ENCODE measurements at places on chromosomes 5 and 9. TPM values are rescaled to one million over a fixed set of nuclear protein-coding genes. Genes with fewer than 3 reads are reported as not detected.

DNA sequence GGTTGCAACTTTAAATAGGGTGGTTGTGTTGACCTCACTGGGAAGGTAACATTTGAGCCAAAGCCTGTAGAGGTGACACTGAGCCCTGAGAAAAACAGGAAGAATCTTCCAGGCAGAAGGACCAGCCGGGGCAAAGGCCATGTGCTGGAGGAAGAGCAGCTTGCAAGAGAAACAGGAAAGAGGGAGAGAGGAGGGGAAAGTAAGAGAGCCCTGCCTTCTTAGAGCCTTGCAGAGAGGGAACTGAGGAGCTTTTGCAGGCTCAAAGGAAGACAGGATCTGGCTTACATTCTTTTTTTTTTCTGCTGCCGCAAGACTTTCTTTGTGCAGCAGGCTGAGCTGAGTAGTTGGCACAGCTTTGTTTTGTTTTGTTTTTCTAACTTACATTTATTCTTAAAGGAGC lies 17.4 kb downstream of the C9orf153 start:
- H3K4me3 ChIP-seq, result no peak overlapping the region
- H3K27me3 ChIP-seq, result no peaks in the 10 kb centered on the region
- no peaks in the 10 kb centered on the region for H3K4me1 ChIP-seq
- no peak overlapping the region for H3K27ac ChIP-seq
- H3K36me3 ChIP-seq, result no peaks in the 10 kb centered on the region
- DNase-seq, result no peak

GRCh38 chr5:128469912-128470311 lies 68.1 kb downstream of the FBN2 start:
- H3K36me3 ChIP-seq, result no peaks in the 10 kb centered on the region
- H3K4me3 ChIP-seq, result no peak overlapping the region
- no peak overlapping the region for H3K27ac ChIP-seq
- H3K27me3 ChIP-seq, result no peaks in the 10 kb centered on the region
- no peaks in the 10 kb centered on the region for H3K4me1 ChIP-seq

- no peaks in the 10 kb centered on the region for H3K27me3 ChIP-seq
- no peak for DNase-seq
- peaks cover 8% of the 10 kb centered on the region for H3K4me1 ChIP-seq
Measured at GRCh38 chr9:131008909-131009618, at the start of gene LAMC3. LAMC3 (plus strand) TSS chr9:131009174; CDS start chr9:131009215, 41 bp downstream.

GRCh38 chr5:134735243-134735642 lies 3.1 kb upstream of the CAMLG start:
- no peak overlapping the region for H3K27ac ChIP-seq
- H3K4me1 ChIP-seq, result peaks cover 13% of the 10 kb centered on the region
- no peak overlapping the region for H3K4me3 ChIP-seq
- DNase-seq, result no peak
- H3K27me3 ChIP-seq, result no peaks in the 10 kb centered on the region
- H3K36me3 ChIP-seq, result no peaks in the 10 kb centered on the region

GRCh38 chr9:37727013-37727412 lies 26.6 kb upstream of the TRMT10B start:
- H3K27me3 ChIP-seq, result no peaks in the 10 kb centered on the region
- H3K4me1 ChIP-seq, result no peaks in the 10 kb centered on the region
- no peaks in the 10 kb centered on the region for H3K36me3 ChIP-seq
- no peak for DNase-seq

GRCh38 chr5:10219068-10219467 lies 30.6 kb downstream of the ATPSCKMT start:
- H3K4me1 ChIP-seq, result no peaks in the 10 kb centered on the region
- no peaks in the 10 kb centered on the region for H3K27me3 ChIP-seq
- H3K36me3 ChIP-seq, result no peaks in the 10 kb centered on the region
- no peak overlapping the region for H3K4me3 ChIP-seq
- H3K27ac ChIP-seq, result no peak overlapping the region
- no peak for DNase-seq

GRCh38 chr9:89179895-89180734 lies 1.5 kb upstream of the SHC3 start:
- H3K4me3 ChIP-seq, result no peak overlapping the region

GRCh38 chr5:100566382-100567141 lies 31.4 kb downstream of the FAM174A start:
- H3K27ac ChIP-seq, result no peak overlapping the region
- no peaks in the 10 kb centered on the region for H3K27me3 ChIP-seq
- no peak for DNase-seq
- H3K36me3 ChIP-seq, result no peaks in the 10 kb centered on the region

- DNase-seq, result no peak
- no peaks in the 10 kb centered on the region for H3K27me3 ChIP-seq
- no peak overlapping the region for H3K27ac ChIP-seq
- H3K4me1 ChIP-seq, result peaks cover 9% of the 10 kb centered on the region
Measured at GRCh38 chr5:57626703-57627102, 144.1 kb upstream of the ACTBL2 start.

GRCh38 chr5:43389679-43390329 lies 22.4 kb downstream of the CCL28 start:
- peak; percentile 56 for DNase-seq
- H3K4me3 ChIP-seq, result no peak overlapping the region
- H3K4me1 ChIP-seq, result peaks cover 6% of the 10 kb centered on the region
- no peak overlapping the region for H3K27ac ChIP-seq
- no peaks in the 10 kb centered on the region for H3K27me3 ChIP-seq
- peaks cover 5% of the 10 kb centered on the region for H3K36me3 ChIP-seq

- peaks cover 27% of the 10 kb centered on the region for H3K4me1 ChIP-seq
- H3K4me3 ChIP-seq, result no peak overlapping the region
- DNase-seq, result no peak
- no peak overlapping the region for H3K27ac ChIP-seq
- H3K36me3 ChIP-seq, result no peaks in the 10 kb centered on the region
- H3K27me3 ChIP-seq, result no peaks in the 10 kb centered on the region
Measured at GRCh38 chr9:129323999-129324553, 146.0 kb upstream of the IER5L start.

The OR13C9 gene
- total RNA-seq, result not detected

The AK8 gene
- 0.26 TPM for total RNA-seq

The PBX3 gene
- total RNA-seq, result 12.5 TPM

The PCDHGA2 gene
- 2.9 TPM for total RNA-seq

The BHMT gene
- not detected for total RNA-seq

The UGT3A2 gene
- total RNA-seq, result not detected

Data from body of pancreas (tissue), 4 donors.